ENCODE measurements at places on chromosomes 12 and 14.

DNA sequence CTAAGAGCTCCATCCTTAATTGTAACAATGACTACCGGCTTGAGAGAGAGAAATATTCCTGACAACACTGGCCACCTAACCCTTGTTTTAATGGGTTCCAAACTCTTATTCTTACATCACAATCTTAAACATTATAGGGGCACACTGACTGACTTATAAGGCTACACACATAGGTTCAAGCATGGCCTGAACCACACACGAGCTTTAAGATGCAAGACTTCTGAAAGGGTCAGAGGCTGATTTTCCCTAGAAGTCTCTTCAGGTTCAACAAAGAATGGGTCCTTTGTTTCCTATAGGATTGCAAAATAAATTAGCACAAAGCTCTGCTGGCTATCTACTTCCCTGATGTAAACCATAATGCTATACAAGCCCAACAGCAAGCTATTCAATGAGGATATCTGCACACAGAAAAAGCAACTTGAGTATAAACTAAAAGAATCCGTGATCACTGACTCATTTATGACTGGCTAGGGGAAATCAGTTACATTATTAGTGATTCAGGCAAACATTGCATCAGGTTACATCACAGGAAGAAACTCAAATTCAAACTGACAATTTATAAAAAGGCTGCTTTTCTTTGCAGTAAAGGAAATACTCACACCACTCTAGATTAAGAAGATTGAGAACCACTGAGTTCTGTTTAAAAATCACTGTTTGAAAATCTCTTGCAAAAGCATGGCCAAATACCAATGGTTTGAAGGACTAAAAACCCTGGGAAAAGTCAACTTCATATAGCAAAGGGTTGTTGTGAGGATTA is 8.5 kb downstream of the BTG1 start:
- DNase-seq = no peak

GRCh38 chr14:76698631-76699030 is 62.6 kb upstream of the VASH1 start:
- no peak for DNase-seq

- DNase-seq = no peak
Measured at GRCh38 chr14:22565391-22565945, 23.6 kb downstream of the DAD1 start.

DNA sequence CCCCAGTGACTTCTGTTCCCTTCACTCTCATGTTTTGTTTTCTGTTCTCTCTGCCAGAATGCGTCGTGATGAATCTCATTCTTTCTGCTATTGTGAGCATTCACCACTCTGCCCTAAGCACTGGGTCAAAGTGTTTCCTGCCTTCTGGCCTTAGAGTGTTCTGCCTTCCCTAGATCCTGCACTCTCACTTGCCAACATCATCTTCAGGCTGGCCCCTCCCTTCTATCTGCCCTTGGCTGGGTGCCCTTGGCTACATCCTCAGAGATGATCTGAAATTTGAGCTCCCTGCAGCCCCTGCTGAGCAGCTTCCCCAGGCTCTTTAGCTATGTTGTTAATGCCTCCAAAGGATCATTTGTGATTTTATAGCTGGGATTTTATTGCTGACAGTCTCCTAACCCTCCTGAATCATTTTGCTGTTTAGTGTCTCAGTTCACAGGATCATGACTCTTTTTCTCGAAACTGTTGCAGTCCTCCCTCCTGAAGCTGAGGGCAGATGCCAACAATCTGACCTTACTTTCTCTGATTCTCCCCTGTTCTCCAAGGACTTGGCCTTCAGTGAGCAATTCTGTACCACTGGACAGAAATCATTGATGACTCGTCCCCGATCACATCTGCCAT is 4.5 kb downstream of the DHRS2 start:
- DNase-seq = no peak

- DNase-seq = no peak
Measured at GRCh38 chr14:92425101-92425500, 88.5 kb upstream of the RIN3 start.

- DNase-seq = no peak
Measured at GRCh38 chr14:79369359-79370332, 841.7 kb downstream of the DIO2 start.

- DNase-seq = no peak
Measured at GRCh38 chr12:50186681-50187080, 19.5 kb upstream of the CERS5 start.

GRCh38 chr12:51901121-51901817 is 6.0 kb upstream of the ACVRL1 start:
- no peak for DNase-seq

DNA sequence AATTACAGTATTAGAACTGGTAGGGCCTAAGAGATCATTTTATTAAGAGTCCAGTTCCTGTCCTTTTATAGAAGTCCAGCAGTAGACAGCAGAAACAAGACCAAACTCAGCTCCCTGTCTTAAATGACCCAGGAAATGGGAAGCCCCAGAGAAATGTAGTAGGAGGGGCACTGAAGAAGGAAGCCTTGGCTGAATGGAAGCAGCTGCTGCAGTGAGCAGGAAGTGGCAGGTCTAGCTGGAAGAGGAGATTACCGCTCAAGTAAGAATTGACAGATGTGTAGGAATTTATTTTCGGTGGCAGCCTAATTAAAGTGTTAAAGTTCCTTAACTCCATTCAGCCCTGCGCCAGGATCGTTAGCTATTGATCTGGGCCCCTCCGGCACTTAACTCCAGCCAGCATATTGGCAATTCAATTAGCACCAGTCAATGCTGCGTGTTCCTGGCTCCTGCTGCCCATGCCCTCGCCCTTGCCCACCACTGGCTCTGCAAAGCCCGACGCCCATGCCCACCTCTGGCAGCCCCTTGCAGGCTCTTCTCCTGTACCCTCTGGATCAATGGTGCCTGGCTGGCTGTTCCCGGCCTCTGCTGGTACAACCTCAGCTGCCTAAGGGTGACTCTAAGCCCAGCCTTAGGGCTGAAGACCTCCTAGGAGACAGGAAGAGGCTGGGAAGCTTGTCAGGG is 21.1 kb downstream of the ZFHX2 start:
- no peak for DNase-seq

- DNase-seq = no peak
Measured at GRCh38 chr12:119989361-119989730, 310 bp downstream of the BICDL1 start.

GRCh38 chr14:99803106-99803775 is 10.0 kb downstream of the EML1 start:
- no peak for DNase-seq

GRCh38 chr12:79681008-79681590 is 9.7 kb downstream of the PAWR start:
- no peak for DNase-seq
